Karpas-422 (cell line): ENCODE measurements at places on chromosomes 4 and X.
A peak's percentile ranks its signal among the peaks of the same experiment; 100 is the strongest.

DNA sequence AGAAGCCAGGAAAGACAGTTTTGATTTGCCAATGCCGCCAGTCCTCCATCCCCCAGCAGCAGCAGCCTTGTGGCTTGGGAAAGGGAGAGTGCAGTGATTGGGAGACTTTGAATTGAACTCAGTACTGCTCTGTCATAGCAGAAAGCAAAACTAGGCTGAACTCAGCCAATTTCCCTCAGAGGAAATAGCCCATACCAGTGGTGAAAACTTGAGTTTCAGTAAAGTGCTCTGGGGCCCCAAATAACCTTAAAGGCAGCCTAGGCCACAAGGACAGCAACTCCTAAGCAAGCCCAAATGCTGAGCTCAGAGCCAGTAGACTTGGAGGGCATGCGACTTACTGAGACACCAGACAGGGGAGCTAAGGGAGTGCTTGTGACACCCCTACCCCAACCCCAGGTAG, 2.0 kb upstream of the PROM1 start:
- no peaks in the 10 kb centered on the region for H3K4me1 ChIP-seq
- H3K27me3 ChIP-seq, result no peaks in the 10 kb centered on the region
- no peak overlapping the region for H3K27ac ChIP-seq
- H3K36me3 ChIP-seq, result no peaks in the 10 kb centered on the region
- no peak overlapping the region for H3K4me3 ChIP-seq

DNA sequence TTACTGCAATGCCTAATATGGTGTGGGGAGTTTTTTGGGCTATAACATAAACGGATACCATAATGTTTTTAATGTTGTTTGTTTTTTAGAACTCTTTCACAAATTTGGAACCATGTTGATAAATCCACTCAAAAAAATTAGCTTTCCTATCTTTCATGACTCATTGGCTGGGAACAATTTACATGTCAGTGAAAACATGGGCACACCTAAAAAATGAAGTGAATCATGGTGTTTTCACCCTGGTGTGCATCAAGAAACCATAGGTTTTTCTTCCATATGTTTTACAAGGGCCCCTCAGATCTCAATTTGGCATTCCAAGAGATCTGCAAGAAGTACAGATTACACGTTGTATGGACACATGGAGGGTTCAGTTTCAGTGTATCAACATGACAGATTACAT, 207.1 kb downstream of the NWD2 start:
- H3K36me3 ChIP-seq, result no peaks in the 10 kb centered on the region
- H3K4me3 ChIP-seq, result no peak overlapping the region
- no peaks in the 10 kb centered on the region for H3K4me1 ChIP-seq
- no peaks in the 10 kb centered on the region for H3K27me3 ChIP-seq
- no peak overlapping the region for H3K27ac ChIP-seq

GRCh38 chr4:18242919-18243693, 221.6 kb upstream of the LCORL start:
- H3K4me3 ChIP-seq, result no peak overlapping the region
- H3K36me3 ChIP-seq, result no peaks in the 10 kb centered on the region
- peak; percentile 65 for DNase-seq
- no peak overlapping the region for H3K27ac ChIP-seq

GRCh38 chr4:76016393-76016792, 6.9 kb downstream of the CXCL10 start:
- no peak overlapping the region for H3K27ac ChIP-seq
- no peaks in the 10 kb centered on the region for H3K27me3 ChIP-seq
- H3K4me3 ChIP-seq, result no peak overlapping the region

DNA sequence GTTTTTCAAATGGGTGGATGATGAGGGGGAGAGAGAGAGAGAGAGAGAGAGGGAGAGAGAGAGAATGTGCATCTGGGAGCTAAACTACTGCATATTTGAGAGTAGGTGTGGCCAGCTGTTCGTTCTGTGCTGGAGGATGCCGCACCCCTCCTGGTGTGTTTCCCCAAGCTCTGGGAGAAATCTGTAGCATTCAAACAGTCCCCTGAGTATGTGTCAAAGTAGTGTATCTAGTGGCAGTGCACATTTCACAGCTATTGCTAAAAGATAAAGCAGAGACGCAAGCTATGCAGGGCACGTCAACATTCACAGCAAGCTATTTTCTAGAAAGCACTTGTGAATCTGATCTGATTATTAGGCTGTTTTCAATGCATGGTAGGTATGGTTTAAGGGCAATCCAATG, 83.5 kb upstream of the LIMCH1 start:
- no peak overlapping the region for H3K27ac ChIP-seq
- no peaks in the 10 kb centered on the region for H3K4me1 ChIP-seq
- H3K27me3 ChIP-seq, result no peaks in the 10 kb centered on the region
- no peaks in the 10 kb centered on the region for H3K36me3 ChIP-seq

DNA sequence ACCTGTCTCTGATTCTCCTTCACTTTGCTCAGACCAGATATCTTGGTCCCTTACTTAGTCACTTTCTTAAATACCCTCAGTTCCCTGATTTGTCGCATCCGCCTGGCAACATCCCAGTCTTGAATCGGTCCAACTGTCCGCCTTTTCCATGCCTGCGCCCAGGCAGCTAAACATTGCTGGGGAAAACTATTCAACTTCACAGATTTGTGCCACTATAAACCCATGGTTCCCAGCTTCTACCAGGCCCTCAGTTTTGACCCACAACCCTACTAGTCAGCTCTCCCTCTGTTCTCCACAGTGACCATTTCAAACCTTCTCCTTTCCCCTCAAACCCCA, 451 bp upstream of the FGD1 start:
- no peaks in the 10 kb centered on the region for H3K4me1 ChIP-seq
- DNase-seq, result no peak
- H3K27ac ChIP-seq, result no peak overlapping the region
- no peaks in the 10 kb centered on the region for H3K27me3 ChIP-seq
- no peak overlapping the region for H3K4me3 ChIP-seq
- H3K36me3 ChIP-seq, result no peaks in the 10 kb centered on the region

DNA sequence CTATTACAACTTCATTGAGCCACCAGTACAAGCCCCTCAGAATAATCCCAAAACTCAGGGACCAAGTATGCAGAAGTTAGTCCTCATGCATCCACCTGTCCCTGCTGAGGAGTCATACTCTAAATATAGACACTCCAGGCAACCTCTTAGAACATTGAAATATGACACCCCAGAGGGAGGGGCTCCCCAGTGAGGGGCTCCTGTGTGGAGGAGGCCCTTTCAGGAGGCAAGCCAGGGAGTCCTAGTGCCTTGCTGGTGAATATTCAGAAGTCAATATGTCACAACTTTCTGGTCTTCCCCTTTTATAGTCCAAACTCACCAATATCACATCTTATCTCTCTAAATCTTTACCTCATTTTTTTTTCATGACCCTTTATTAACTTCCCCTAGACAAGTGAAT, 1.6 kb upstream of the ARMCX6 start:
- peaks cover 34% of the 10 kb centered on the region for H3K4me1 ChIP-seq
- peaks cover 3% of the 10 kb centered on the region; the same call in 1 of the 2 replicates for H3K36me3 ChIP-seq

GRCh38 chr4:77493829-77494551, 111.6 kb upstream of the CXCL13 start:
- no peaks in the 10 kb centered on the region for H3K4me1 ChIP-seq
- no peak overlapping the region for H3K4me3 ChIP-seq

DNA sequence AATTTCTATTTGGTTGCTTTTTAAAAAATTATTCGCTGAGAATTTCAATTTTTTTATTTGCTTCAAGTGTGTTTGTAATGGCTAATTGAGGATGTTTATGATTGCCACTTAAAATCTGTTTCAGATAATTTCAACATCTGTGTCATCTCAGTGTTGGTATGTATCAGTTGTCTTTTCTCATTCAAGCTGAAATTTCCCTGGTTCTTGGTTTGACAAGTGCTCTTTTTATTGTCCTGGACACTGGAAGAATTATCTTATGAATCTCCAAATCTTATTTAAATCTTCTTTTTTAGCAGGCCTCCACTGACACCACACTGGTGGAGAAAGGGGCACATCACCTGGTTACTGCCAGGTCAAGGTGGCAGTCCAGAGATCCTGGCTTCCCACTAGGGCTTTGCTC, 21.5 kb downstream of the CHST7 start:
- no peak for DNase-seq
- H3K27ac ChIP-seq, result no peak overlapping the region
- no peaks in the 10 kb centered on the region for H3K27me3 ChIP-seq
- H3K4me1 ChIP-seq, result no peaks in the 10 kb centered on the region
- no peaks in the 10 kb centered on the region for H3K36me3 ChIP-seq
- no peak overlapping the region for H3K4me3 ChIP-seq

DNA sequence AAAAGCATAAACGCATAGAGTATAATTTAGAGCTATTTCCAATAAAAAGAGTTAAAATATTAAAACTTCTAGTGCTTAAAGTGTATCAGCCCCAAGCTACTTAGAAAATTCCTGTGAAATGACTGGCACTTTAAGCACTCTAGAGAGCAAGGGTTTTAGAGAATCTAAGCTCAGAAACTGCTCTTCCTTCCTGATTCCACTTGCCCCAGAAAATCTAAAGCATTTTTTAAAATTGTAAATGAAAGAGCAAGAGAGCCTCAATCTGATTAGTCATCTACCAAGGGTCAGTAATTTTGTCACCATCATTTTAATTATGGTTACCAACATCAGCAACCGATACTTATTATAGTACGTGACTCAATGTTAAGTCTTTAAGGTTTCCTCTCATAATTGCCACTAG, 25.0 kb downstream of the CTPS2 start:
- no peak for DNase-seq
- H3K27me3 ChIP-seq, result no peaks in the 10 kb centered on the region
- no peak overlapping the region for H3K27ac ChIP-seq
- H3K4me1 ChIP-seq, result no peaks in the 10 kb centered on the region

GRCh38 chr4:184237612-184238011, 19.9 kb upstream of the ENPP6 start:
- no peaks in the 10 kb centered on the region for H3K4me1 ChIP-seq
- no peaks in the 10 kb centered on the region for H3K27me3 ChIP-seq
- H3K27ac ChIP-seq, result no peak overlapping the region
- H3K36me3 ChIP-seq, result no peaks in the 10 kb centered on the region
- H3K4me3 ChIP-seq, result no peak overlapping the region

DNA sequence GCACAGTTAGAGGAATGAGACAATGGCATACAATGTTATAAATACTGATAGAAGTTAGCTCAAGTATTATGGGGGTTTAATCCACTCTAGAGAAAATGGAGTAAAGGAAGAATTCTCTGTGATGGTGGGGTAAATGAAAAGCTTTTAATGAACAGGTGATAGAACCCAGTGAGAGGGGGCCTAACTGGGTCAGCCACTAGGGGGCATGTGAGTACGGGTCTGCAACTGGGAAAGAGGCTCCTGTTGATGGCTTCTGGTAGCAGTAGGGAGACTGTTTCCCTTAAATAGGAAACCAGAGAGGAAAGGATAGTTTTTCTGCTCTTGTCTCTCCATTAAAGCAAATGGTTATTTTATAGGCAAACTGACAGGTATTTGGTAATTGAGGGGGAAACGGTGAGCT, 132.8 kb upstream of the GPR101 start:
- H3K4me3 ChIP-seq, result no peak overlapping the region
- no peaks in the 10 kb centered on the region for H3K27me3 ChIP-seq
- H3K4me1 ChIP-seq, result no peaks in the 10 kb centered on the region
- H3K36me3 ChIP-seq, result no peaks in the 10 kb centered on the region
- H3K27ac ChIP-seq, result no peak overlapping the region
- no peak for DNase-seq

- no peak overlapping the region for H3K27ac ChIP-seq
- no peak overlapping the region for H3K4me3 ChIP-seq
- H3K27me3 ChIP-seq, result no peaks in the 10 kb centered on the region
- H3K36me3 ChIP-seq, result no peaks in the 10 kb centered on the region
- H3K4me1 ChIP-seq, result no peaks in the 10 kb centered on the region
These were observed 6.8 kb downstream of the NKX6-1 start for GRCh38 chr4:84492290-84492689.

GRCh38 chr4:133152831-133153481, 3.9 kb downstream of the PCDH10 start:
- H3K27me3 ChIP-seq, result no peaks in the 10 kb centered on the region
- no peak overlapping the region for H3K27ac ChIP-seq
- no peak overlapping the region for H3K4me3 ChIP-seq
- DNase-seq, result no peak

GRCh38 chrX:11750046-11750445, 8.0 kb upstream of the MSL3 start:
- H3K27me3 ChIP-seq, result no peaks in the 10 kb centered on the region
- DNase-seq, result no peak
- no peak overlapping the region for H3K27ac ChIP-seq

- no peak overlapping the region for H3K27ac ChIP-seq
- DNase-seq, result no peak
- H3K4me1 ChIP-seq, result no peaks in the 10 kb centered on the region
- no peaks in the 10 kb centered on the region for H3K36me3 ChIP-seq
These were observed 40.2 kb downstream of the VSIG4 start for GRCh38 chrX:65999563-66000148.

DNA sequence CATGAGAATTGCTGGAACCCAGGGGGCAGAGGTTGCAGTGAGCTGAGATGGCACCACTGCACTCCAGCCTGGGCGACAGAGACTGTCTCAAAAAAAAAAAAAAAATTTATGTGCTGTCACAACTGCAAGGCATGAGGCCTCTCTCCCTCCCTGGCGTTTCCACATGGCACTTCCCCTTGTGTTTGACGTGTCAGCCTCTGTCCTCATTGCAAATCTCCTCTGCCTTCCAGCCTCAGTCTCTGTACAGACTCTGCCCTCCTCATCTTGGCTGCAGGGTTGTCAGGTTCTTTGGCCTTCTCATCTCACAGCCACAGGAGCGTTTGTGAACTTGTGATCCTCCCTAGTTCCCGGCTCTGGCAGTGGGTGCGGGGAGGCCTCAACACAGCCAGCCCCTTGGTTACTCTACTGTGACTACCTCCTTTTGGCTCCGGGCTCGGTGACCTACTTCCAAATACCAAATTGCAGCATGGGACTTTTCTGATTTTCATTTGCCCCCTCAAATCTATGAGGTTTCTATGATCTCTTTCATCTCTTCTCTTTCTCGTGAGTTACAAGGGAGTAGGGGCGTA, 250.0 kb downstream of the CBR4 start:
- no peak overlapping the region for H3K4me3 ChIP-seq
- H3K36me3 ChIP-seq, result no peaks in the 10 kb centered on the region
- no peaks in the 10 kb centered on the region for H3K27me3 ChIP-seq
- no peak for DNase-seq

- no peaks in the 10 kb centered on the region for H3K4me1 ChIP-seq
- no peak for DNase-seq
- no peak overlapping the region for H3K27ac ChIP-seq
- H3K4me3 ChIP-seq, result no peak overlapping the region
These were observed 75.9 kb upstream of the LEF1 start for GRCh38 chr4:108244606-108245005.

- H3K27me3 ChIP-seq, result no peaks in the 10 kb centered on the region
- no peak overlapping the region for H3K27ac ChIP-seq
- no peaks in the 10 kb centered on the region for H3K36me3 ChIP-seq
- H3K4me1 ChIP-seq, result no peaks in the 10 kb centered on the region; the same call in 1 of the 2 replicates
These were observed 11.9 kb downstream of the FMR1 start for GRCh38 chrX:147923605-147924004.
